GM23248 (cell line): ENCODE measurements at places on chromosomes 4 and X. TPM values are rescaled to one million over a fixed set of nuclear protein-coding genes. Genes with fewer than 3 reads are reported as not detected.

Gene GLOD5
- total RNA-seq, result not detected in 2 replicates

Gene ARHGAP24
- 26.3 and 31.6 TPM in 2 replicates for total RNA-seq

Gene NHSL2
- 3.2 and 4.7 TPM in 2 replicates for total RNA-seq

Gene MAGEA11
- not detected in 2 replicates for total RNA-seq

Gene CUL4B
- total RNA-seq, result 158 and 169 TPM in 2 replicates

Gene FDCSP
- not detected in 2 replicates for total RNA-seq

Gene PHKA1
- 1.6 and 2.5 TPM in 2 replicates for total RNA-seq

Gene SATL1
- total RNA-seq, result not detected in 2 replicates

Gene TBC1D9
- 14.4 and 18.3 TPM in 2 replicates for total RNA-seq

Gene UBL4A
- 36.8 and 53.0 TPM in 2 replicates for total RNA-seq

GRCh38 chr4:118348886-118349285 is 3.9 kb downstream of the PRSS12 start:
- H3K36me3 ChIP-seq, result no peaks in the 10 kb centered on the region
- H3K27me3 ChIP-seq, result no peaks in the 10 kb centered on the region
- no peak overlapping the region for H3K4me3 ChIP-seq
- DNase-seq, result no peak
- H3K27ac ChIP-seq, result no peak overlapping the region

DNA sequence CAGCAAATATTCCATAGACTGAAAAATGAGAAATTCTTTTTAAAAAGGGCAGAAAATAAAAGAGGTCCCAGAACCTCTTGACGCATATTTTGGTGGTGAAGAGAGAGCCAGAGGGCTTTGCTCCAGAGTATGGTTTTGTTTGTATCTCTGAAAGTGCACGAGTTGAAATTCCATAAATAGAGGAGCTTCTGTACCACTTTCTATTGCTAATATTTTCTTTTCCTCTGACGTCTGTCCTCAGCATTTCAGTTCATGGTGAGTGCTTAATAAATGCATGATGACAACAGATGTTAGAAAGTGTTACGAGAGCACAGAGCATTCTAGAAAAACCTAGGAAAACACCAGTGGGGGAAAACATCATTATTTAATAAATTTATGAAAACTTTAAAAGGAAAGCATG is 145.6 kb downstream of the AMELX start:
- no peaks in the 10 kb centered on the region for H3K36me3 ChIP-seq
- DNase-seq, result peak; percentile 30
- peaks cover 44% of the 10 kb centered on the region for H3K4me1 ChIP-seq
- H3K27me3 ChIP-seq, result no peaks in the 10 kb centered on the region

DNA sequence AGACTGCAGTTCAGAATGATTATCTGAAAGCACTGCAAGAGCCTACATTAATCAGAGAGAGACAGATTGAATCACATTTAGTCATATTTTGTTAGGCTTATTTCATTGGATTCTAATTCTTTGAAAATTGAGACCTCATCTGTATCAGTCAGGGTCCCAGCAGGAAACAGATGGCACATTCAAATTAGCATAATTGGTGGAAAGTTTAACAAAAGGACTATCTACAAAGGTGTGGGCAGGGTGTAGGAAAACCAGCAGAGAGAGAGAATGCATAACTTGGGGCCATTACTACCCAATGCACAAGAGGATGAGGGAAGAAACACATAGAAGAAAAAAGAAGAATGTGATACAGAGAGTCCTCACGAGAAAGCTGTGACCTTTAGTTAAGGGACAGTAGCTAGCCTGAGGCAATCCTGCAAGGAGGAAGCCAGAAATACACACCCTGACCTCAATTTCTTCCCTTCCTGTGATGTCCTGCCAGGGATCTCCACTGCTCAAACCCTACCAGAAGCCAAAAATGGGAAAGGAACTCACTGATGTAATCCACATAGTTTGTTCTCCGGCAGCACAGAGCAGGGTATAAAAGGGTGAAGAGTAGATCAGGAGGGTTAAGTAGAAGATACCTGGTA is 17.7 kb upstream of the XKRX start:
- H3K4me3 ChIP-seq, result no peak overlapping the region
- H3K4me1 ChIP-seq, result no peaks in the 10 kb centered on the region
- DNase-seq, result peak; percentile 10
- H3K27me3 ChIP-seq, result no peaks in the 10 kb centered on the region

DNA sequence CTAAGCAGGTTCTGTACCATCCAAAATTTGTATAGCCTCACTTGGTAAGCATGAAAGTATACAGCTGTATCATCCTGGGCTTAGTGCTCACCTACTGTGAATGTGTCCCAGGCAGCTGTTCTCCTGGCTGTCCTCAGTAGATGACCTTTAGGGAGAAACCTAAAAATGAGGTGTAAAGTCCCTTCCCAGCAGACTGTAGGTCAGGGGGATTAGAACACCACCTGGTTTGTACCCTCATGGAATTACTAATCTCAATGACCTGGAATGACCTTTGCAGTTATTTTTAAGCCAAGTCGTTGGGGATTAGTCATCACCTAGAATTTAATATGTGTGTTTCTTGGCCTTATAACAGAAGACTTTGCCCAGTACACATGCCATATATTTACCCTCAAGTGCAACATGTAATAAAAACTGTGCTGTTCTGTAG is 39.1 kb upstream of the MBTPS2 start:
- no peaks in the 10 kb centered on the region for H3K27me3 ChIP-seq
- H3K27ac ChIP-seq, result no peak overlapping the region

GRCh38 chrX:152845618-152846240 is 14.9 kb downstream of the NSDHL start:
- no peak overlapping the region for H3K27ac ChIP-seq
- no peaks in the 10 kb centered on the region for H3K27me3 ChIP-seq
- H3K4me1 ChIP-seq, result no peaks in the 10 kb centered on the region
- H3K36me3 ChIP-seq, result no peaks in the 10 kb centered on the region

DNA sequence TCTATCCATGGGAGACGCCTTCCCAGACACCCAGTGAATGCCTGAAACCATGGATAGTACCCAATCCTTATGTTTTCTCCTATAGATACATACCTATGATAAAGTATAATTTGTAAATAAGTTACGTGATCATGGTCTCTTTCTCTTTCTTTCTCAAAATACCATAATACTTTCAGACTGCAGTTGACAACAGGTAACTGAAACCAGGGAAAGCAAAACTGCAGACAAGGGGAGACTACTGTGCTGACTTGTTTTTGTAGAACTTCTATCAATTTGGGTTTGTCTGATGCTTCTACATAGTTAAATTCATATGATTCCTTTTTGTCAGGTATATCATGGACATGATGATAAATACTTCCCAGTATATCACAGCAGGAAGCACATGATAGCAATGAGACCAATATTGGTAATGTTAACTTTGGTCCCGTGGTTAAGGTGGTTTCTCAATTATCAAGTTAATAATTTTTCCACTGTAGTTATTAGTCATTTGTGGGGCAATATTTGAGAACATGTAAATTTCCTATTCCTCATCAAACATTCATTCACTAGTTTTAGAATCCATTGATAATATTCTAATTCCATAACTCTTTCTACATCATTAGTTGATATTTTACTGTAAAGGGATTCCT is 298.0 kb upstream of the TET2 start:
- no peak overlapping the region for H3K4me3 ChIP-seq
- no peaks in the 10 kb centered on the region for H3K4me1 ChIP-seq
- no peaks in the 10 kb centered on the region for H3K36me3 ChIP-seq
- H3K27me3 ChIP-seq, result no peaks in the 10 kb centered on the region
- DNase-seq, result no peak

DNA sequence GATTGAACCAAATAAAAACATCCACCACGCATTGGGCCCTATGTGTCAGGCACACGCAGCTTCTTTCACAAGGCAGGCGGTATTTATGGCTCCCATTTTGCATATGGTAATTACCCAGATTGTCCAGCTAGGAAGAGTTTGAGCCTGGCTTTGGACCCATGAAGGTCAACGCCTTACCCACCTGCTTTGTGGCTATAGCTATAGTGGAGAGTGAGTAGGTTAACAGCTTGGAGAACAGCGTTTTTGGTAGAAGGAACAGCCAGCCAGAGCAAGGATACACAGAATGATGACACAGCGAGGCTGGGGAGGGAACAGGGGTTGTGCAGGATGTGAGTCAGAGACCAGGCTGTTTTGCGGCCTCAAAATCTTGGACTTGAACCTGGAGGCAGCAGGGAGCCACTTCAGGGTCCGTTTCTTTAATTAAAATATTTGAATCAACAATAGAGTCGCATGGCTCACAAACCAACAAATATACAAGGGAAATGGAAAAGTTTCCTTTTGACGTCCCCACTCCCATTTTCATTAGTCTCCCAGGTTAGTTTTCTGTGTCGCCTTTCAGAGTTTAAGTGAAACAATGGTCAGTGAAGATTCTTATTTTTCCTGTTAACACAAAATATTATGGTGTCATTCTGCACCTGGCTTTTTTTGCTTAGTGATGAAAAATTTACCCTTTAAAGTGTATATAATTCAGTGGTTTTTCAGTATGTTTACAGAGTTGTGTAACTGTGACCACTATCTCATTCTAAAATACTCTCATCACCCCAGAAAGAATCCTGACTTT is 118.2 kb upstream of the STX18 start:
- DNase-seq, result peak; percentile 95
- H3K4me3 ChIP-seq, result peak overlapping the region; percentile 45
- peaks cover 19% of the 10 kb centered on the region for H3K4me1 ChIP-seq
- H3K36me3 ChIP-seq, result no peaks in the 10 kb centered on the region
- peak overlapping the region; percentile 89 for H3K27ac ChIP-seq
- H3K27me3 ChIP-seq, result no peaks in the 10 kb centered on the region

DNA sequence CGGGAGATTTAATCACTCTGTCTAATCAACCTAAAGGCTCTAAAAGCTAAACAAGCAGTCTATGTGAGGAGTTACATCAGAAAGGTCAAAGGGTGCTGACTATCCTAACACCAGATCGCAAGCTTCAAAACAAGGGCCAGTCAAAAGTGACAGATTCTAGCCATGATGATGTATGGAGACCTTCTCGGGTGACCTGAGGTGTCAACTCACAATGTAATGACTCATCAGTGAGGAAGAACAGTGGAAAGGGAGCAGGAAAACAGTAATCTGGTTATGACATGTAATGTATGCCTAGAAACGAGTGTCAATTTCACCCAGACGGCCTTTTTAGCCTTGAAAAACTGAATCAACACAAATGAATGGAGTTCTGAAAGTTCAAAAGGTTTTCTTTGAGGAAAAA is 375.3 kb downstream of the IDS start:
- H3K4me3 ChIP-seq, result no peak overlapping the region
- DNase-seq, result no peak
- H3K36me3 ChIP-seq, result no peaks in the 10 kb centered on the region
- no peaks in the 10 kb centered on the region for H3K27me3 ChIP-seq
- no peaks in the 10 kb centered on the region for H3K4me1 ChIP-seq

GRCh38 chr4:86608757-86609375 is 14.8 kb downstream of the PTPN13 start:
- no peaks in the 10 kb centered on the region for H3K27me3 ChIP-seq
- no peak overlapping the region for H3K4me3 ChIP-seq
- H3K27ac ChIP-seq, result no peak overlapping the region
- no peaks in the 10 kb centered on the region for H3K4me1 ChIP-seq

- peak overlapping the region; percentile 43; the same call in 1 of the 2 replicates for H3K27ac ChIP-seq
- no peaks in the 10 kb centered on the region for H3K36me3 ChIP-seq
- H3K4me1 ChIP-seq, result peaks cover 28% of the 10 kb centered on the region
- no peaks in the 10 kb centered on the region for H3K27me3 ChIP-seq
- H3K4me3 ChIP-seq, result no peak overlapping the region
Observed at GRCh38 chrX:133654811-133655210, 239.5 kb upstream of the GPC4 start.

- no peaks in the 10 kb centered on the region for H3K36me3 ChIP-seq
- H3K27me3 ChIP-seq, result no peaks in the 10 kb centered on the region
- H3K4me3 ChIP-seq, result no peak overlapping the region
- H3K27ac ChIP-seq, result no peak overlapping the region
Observed at GRCh38 chrX:55312655-55313054, 47.9 kb upstream of the PAGE3 start.

DNA sequence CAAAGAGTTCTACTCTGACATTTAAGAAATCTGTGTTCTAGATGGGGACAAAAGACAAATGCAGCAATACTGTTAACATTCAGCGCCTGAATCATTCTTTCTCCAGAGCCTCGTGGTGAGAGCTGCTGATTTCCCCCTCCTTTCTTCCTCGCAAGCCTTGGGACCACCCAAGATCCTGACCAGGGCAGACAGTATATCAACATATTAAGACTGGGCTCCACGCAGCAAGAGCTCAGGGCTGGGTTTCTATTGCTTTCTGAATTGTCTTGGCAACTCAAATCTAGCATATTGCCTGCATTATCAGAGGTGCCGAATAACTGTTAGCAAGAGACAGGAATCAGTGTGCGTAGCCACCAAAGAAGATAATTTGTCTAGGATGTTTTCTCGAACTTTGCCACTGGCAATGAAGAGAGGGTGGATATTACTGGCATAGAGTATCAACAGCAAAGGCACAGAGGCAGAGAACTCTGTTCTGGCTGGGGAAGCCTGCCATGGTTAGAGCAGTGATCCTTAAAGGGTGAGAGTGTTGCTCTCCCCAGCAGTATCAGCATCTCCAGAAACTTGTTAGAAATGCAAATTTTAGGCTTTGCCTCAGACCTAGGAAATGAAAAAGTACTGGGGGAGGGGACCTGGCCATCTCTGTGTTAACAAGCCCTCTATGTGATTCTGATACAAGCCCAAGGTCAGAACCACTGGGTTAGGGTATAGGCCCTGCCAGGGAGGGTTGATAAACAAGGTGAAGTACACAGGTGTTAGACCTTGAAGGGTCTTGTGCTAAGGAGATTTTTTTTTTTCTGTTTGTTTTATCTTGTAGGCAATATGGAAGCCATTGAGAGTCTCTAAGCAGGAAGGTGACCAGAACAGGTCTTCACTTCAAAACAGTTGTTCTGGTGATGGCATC is 46.2 kb upstream of the MID1IP1 start:
- H3K4me1 ChIP-seq, result no peaks in the 10 kb centered on the region
- H3K27ac ChIP-seq, result no peak overlapping the region
- no peak overlapping the region for H3K4me3 ChIP-seq
- no peaks in the 10 kb centered on the region for H3K36me3 ChIP-seq

DNA sequence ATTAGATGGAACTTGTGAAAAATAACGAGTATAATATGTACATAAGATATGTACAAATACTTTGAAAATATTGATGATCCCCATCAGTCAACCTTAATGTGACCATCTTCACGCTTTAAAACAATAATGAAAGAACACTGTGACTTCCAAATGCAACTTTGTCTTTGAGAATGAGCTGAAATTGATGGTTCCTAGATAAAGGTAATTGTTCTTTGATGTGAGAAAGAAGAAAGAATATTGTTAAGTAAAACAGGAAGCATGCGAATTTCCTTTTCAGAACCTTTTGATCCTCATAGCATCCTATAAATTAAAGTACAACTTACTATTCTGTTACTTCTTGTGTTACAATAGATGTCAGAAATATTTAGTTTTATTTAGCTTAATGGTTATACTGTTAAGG is 22.2 kb downstream of the IL2 start:
- peaks cover 10% of the 10 kb centered on the region for H3K27me3 ChIP-seq
- DNase-seq, result no peak

GRCh38 chrX:69311936-69312670 is 146.8 kb upstream of the PJA1 start:
- no peaks in the 10 kb centered on the region for H3K36me3 ChIP-seq
- no peaks in the 10 kb centered on the region for H3K27me3 ChIP-seq
- DNase-seq, result no peak
- no peak overlapping the region for H3K4me3 ChIP-seq

- H3K4me1 ChIP-seq, result peaks cover 38% of the 10 kb centered on the region
- H3K36me3 ChIP-seq, result peaks cover 46% of the 10 kb centered on the region
- no peak for DNase-seq
Observed at GRCh38 chr4:82421796-82422560, 8.3 kb downstream of the HNRNPDL start.
